ENCODE measurements at places on chromosomes 1 and 21. TPM values are rescaled to one million over a fixed set of nuclear protein-coding genes. Genes with fewer than 3 reads are reported as not detected.

DNA sequence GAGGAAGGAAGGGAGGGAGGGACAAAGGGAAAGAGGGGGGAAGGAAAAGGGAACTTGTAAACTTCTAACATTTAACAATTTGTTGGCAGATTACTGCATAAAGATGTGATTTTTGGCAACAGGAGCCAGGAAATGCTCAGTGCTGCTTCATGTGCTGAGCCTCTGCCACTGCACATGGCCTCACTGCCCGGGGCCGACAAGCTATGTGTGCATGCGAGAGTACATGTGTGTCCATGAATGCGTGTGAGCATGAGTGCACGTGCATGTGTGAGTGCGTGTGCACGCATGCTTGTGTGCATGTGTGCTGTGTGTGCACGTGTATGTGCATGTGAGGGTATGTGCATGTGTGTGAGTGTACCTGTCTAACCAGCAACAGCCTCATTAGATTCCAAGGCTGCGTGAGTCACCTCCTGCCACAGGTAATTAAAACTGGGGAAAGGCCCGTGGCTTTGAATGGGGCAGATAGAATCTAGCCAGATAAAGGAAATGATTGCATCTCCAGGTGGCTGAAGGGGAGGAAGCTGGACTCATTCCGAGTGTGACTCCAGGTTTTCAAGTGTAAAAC, 41.4 kb upstream of the TSPEAR start:
- H3K4me1 ChIP-seq: no peaks in the 10 kb centered on the region
- no peak for DNase-seq
- no peaks in the 10 kb centered on the region for H3K36me3 ChIP-seq
- H3K27me3 ChIP-seq: no peaks in the 10 kb centered on the region

GRCh38 chr21:15415541-15416261, 314.1 kb upstream of the USP25 start:
- H3K27ac ChIP-seq: no peak overlapping the region
- DNase-seq: peak; percentile 74
- H3K4me1 ChIP-seq: no peaks in the 10 kb centered on the region
- H3K4me3 ChIP-seq: no peak overlapping the region
- H3K36me3 ChIP-seq: no peaks in the 10 kb centered on the region

DNA sequence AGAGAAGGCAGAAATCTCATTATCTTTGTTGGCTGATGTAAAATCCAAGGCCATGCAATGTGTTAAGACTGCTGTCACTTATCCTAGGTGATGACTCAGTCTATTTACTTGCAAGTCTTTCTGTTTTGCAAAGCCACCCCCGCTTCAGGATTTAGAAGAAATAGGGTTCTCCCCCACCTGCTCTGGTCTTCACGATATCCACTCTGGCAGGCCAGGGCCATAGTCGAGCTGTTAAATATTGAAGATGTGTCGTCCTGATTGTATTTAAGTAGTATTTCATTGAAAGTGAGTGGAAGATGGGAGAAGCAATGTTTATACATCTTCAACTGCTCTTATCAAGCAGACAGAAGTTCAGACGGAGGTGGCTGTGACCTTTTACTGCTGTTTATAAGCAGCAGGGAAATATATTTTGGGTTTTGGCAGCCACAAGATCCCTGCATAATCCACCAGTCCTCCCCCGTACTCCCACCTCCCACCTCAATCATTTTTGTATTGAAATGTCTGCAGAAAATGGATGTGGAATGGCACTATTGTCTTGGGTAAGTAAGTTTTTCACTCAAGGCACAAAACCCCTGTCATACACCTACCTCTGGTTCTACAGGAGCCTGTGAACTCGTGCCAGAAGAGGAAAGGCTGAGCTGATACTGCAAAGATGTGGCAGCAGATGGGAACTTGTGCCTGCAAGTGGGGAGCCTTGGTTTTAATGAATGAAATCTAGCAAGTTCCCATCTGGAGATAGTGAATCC, 117.4 kb downstream of the MRPS6 start:
- no peak overlapping the region for H3K4me3 ChIP-seq
- no peaks in the 10 kb centered on the region for H3K4me1 ChIP-seq
- H3K27me3 ChIP-seq: no peaks in the 10 kb centered on the region
- DNase-seq: no peak
- H3K27ac ChIP-seq: no peak overlapping the region

- DNase-seq: peak; percentile 64
- H3K27ac ChIP-seq: peak overlapping the region; percentile 43
- H3K27me3 ChIP-seq: no peaks in the 10 kb centered on the region
- H3K4me1 ChIP-seq: peaks cover 15% of the 10 kb centered on the region
- H3K4me3 ChIP-seq: no peak overlapping the region
These were observed 42.6 kb downstream of the TRAPPC10 start for GRCh38 chr21:44054710-44055109.

DNA sequence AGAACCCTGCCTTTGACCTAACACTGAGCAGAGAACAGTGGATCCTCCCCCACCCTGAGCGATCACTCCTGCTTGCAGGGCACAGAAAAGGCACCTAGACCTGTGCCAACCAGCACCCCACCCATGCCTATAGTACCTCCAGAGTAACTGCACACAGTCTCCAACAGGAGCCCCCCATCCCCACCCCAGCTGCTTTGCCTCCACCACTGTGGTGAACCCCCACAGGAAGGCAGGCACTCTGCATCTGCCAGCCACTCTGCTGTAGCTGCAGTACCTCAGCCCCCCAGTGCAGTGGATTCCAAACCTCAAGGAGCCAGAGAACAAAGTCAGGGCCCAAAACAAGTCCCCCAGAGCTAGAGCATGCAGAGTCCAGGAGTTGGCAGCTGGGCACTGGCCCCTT, 10.7 kb downstream of the SPATC1L start:
- no peaks in the 10 kb centered on the region for H3K36me3 ChIP-seq
- H3K4me1 ChIP-seq: no peaks in the 10 kb centered on the region
- no peak overlapping the region for H3K4me3 ChIP-seq
- H3K27me3 ChIP-seq: no peaks in the 10 kb centered on the region
- H3K27ac ChIP-seq: no peak overlapping the region

BRDT gene
- total RNA-seq: not detected

APH1A gene
- total RNA-seq: 99.9 TPM

GRCh38 chr1:154943649-154944400, 7.3 kb upstream of the PMVK start:
- no peaks in the 10 kb centered on the region for H3K4me1 ChIP-seq
- no peak overlapping the region for H3K4me3 ChIP-seq
- H3K27me3 ChIP-seq: no peaks in the 10 kb centered on the region
- DNase-seq: no peak

- H3K36me3 ChIP-seq: no peaks in the 10 kb centered on the region
- H3K4me1 ChIP-seq: no peaks in the 10 kb centered on the region
- no peak overlapping the region for H3K27ac ChIP-seq
- H3K4me3 ChIP-seq: no peak overlapping the region
- no peak for DNase-seq
These were observed 103.6 kb upstream of the ZRANB2 start for GRCh38 chr1:71184410-71184809.

GRCh38 chr1:85326336-85326735, 49.9 kb upstream of the BCL10 start:
- no peak overlapping the region for H3K27ac ChIP-seq
- H3K27me3 ChIP-seq: no peaks in the 10 kb centered on the region
- H3K4me3 ChIP-seq: no peak overlapping the region
- no peak for DNase-seq
- H3K4me1 ChIP-seq: peaks cover 62% of the 10 kb centered on the region

COL8A2 gene
- 10.8 TPM for total RNA-seq

S100A10 gene
- total RNA-seq: 1,257 TPM

- H3K4me3 ChIP-seq: no peak overlapping the region
- H3K4me1 ChIP-seq: peaks cover 11% of the 10 kb centered on the region
- H3K27me3 ChIP-seq: no peaks in the 10 kb centered on the region
- peak; percentile 73 for DNase-seq
These were observed 110.5 kb downstream of the COLGALT2 start for GRCh38 chr1:183926983-183927382.

TNFRSF18 gene
- total RNA-seq: 0.66 TPM

DNA sequence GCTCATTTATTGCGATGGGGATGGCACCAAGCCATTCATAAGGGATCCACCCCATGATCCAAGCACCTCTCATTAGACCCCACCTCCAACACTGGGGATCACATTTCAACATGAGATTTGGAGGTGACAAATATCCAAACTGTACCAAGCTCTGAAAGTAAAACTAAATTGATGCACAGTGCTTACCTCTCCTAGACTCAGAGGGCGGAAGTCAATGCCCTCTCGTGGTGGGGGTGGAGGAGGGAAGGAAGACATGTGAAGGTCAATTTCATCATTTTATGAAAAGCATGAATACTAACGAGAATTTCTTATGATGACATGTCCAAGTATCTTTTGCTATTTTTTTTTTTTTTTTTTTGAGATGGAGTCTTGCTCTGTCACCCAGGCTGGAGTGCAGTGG, 120.0 kb downstream of the PGBD5 start:
- H3K4me1 ChIP-seq: peaks cover 15% of the 10 kb centered on the region
- no peak overlapping the region for H3K27ac ChIP-seq
- H3K27me3 ChIP-seq: peaks cover 2% of the 10 kb centered on the region
- H3K4me3 ChIP-seq: no peak overlapping the region
- DNase-seq: no peak
- H3K36me3 ChIP-seq: no peaks in the 10 kb centered on the region

GBP5 gene
- total RNA-seq: 0.79 TPM

- peaks cover 35% of the 10 kb centered on the region for H3K27me3 ChIP-seq
- H3K4me1 ChIP-seq: peaks cover 14% of the 10 kb centered on the region
- no peak overlapping the region for H3K27ac ChIP-seq
- no peak overlapping the region for H3K4me3 ChIP-seq
These were observed 14.1 kb downstream of the NTRK1 start for GRCh38 chr1:156874572-156875340.

GRCh38 chr1:14611792-14612191, 13.3 kb downstream of the KAZN start:
- no peak for DNase-seq
- H3K4me3 ChIP-seq: no peak overlapping the region
- no peak overlapping the region for H3K27ac ChIP-seq
- no peaks in the 10 kb centered on the region for H3K36me3 ChIP-seq
- H3K4me1 ChIP-seq: no peaks in the 10 kb centered on the region

ATP6V1G3 gene
- not detected for total RNA-seq

CNR2 gene
- total RNA-seq: not detected

PCBP3 gene
- 2.5 TPM for total RNA-seq

GRCh38 chr1:165152727-165153126, 203.8 kb downstream of the LMX1A start:
- no peak for DNase-seq
- no peaks in the 10 kb centered on the region for H3K36me3 ChIP-seq
- no peaks in the 10 kb centered on the region for H3K27me3 ChIP-seq
- no peak overlapping the region for H3K4me3 ChIP-seq

KDF1 gene
- total RNA-seq: 0.22 TPM

GRCh38 chr21:45454926-45455673, 50.1 kb downstream of the COL18A1 start:
- H3K36me3 ChIP-seq: no peaks in the 10 kb centered on the region
- H3K27me3 ChIP-seq: no peaks in the 10 kb centered on the region
- H3K4me3 ChIP-seq: peak overlapping the region; percentile 28
- H3K4me1 ChIP-seq: peaks cover 28% of the 10 kb centered on the region
- DNase-seq: peak; percentile 25

DNA sequence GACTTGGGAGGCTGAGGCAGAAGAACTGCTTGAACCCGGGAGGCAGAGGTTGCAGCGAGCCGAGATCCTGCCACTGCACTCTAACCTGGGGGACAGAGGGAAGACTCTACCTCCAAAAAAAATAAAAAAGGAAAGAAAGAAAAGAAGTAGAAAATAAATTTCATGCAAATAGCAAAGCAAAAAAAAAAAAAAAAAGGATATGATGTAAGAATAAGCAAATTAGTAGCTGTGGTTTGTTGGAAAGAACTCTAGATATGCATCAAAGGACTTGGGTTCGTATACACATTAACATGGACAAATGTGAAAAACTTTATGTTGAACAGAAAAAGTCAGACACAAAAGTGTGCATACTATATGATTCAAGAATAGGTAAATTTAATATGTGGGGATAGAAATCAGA, 11.9 kb downstream of the WASF2 start:
- no peak for DNase-seq
- H3K36me3 ChIP-seq: no peaks in the 10 kb centered on the region
- H3K27me3 ChIP-seq: no peaks in the 10 kb centered on the region
- H3K4me3 ChIP-seq: no peak overlapping the region

DNA sequence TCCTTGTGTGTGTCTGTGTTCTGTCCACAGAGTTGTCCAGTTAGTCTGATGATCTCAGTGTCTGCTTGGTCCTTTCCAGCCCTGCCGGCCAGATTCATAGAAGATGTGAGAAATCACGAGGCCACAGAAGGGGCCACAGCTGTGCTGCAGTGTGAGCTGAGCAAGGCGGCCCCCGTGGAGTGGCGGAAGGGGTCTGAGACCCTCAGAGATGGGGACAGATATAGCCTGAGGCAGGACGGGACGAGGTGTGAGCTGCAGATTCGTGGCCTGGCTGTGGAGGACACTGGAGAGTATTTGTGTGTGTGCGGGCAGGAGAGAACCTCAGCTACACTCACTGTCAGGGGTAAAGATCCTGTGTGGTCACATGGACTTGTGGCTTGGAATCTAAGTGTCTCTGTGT, 95.8 kb downstream of the OBSCN start:
- no peaks in the 10 kb centered on the region for H3K36me3 ChIP-seq
- H3K4me1 ChIP-seq: no peaks in the 10 kb centered on the region
- no peak overlapping the region for H3K27ac ChIP-seq
- no peak for DNase-seq

NMNAT2 gene
- total RNA-seq: 0.50 TPM

DNA sequence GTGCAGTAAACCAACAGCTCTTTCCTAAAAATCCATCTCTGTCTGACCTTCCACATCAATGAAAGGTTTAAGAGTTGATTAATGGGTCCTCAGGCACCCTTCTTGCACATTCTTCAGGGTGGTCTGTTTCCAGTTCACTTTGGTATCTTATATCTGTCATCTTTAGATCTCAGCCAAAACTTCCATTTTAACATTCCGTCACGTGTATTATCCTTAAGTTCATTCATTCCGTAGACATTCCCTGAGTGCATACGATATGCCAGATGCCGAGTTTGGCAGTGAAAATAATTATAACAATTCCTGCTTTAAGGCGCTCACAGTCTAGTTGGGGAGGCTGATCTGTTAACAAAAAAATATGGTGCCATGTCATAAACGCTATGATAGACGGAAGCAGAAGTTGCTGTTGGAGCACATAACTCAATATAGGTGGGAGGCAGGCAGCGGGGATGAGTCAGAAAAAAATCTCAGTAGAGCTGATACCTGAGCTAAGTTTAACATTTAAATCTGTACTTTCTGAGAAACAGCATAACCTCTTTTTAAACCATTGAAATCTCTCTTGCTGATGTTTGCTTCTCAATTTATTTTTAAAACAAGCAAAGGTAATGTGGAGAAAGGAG, 59.6 kb upstream of the HOOK1 start:
- H3K27me3 ChIP-seq: no peaks in the 10 kb centered on the region
- H3K4me3 ChIP-seq: no peak overlapping the region
- H3K27ac ChIP-seq: no peak overlapping the region
- no peaks in the 10 kb centered on the region for H3K36me3 ChIP-seq
- DNase-seq: no peak

All from astrocyte (in vitro differentiated cells and primary cell).